Stimulated activated CD4-positive, alpha-beta T cell treated with anti-CD3 and anti-CD28 coated beads, Interleukin-1b, Interleukin-23, amount 100 ng/mL, for 4 hours (primary cell): ENCODE measurements at places on chromosomes 4 and X.

- no peak for DNase-seq
These were observed 51.3 kb downstream of the SOD3 start for GRCh38 chr4:24846716-24847115.

DNA sequence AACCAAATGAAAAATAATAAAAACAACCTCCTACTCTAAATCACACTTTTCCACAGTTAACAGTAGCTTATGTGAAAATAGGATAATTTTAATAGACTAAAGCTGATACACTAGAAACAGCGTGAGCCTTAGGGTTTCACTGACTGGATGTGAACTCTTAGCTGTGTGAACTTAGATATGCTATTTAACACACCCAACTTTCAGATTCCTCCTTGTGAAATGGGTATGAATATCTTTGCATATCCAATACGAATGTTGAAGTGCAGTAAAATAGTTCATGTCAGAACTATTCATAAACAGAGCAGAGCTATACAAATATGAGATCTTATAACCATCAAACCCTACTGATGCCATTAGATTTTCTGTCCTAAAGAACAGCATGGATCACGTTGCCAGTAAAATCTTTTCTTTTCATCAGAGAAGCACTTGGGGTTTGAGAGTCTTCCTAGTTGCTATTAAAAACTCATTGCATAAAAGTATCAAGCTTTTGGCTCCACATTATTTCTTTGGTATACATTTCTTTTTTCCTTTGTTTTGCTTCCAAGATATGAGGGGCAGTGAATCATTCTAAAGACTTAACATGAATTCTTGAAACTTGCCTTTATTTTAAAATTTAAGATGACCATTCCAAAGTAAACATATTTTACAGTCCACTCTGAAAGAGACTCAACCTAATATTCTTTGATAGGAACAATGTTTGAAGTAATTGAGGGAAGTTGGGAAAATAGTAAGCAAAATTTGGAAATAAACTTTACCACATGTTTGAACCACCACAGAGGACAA lies 102.4 kb downstream of the CPE start:
- DNase-seq: no peak

GRCh38 chr4:39565878-39566600 lies 38.8 kb upstream of the UGDH start:
- DNase-seq: no peak

DNA sequence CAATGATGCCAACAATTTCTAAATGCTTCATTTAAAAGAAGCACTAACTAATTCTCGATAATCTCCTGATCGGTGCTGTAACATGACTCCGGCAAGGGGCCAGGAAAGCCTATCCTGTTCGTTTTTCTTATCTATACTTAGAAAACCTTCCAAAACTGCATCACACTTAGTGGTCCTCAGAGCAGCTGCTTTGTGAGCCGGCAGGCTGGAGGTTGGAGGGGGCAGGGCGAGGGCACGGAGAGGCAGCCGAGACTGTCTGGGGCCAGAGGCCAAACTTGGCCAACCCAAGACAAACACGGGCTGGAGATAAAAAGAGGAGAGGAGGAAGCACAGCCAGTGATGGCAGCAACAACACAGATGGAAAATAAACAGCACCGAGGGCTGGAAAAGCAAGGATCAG lies 455.7 kb downstream of the BCOR start:
- DNase-seq: no peak
